ENCODE measurements at places on chromosomes 12 and 14.

DNA sequence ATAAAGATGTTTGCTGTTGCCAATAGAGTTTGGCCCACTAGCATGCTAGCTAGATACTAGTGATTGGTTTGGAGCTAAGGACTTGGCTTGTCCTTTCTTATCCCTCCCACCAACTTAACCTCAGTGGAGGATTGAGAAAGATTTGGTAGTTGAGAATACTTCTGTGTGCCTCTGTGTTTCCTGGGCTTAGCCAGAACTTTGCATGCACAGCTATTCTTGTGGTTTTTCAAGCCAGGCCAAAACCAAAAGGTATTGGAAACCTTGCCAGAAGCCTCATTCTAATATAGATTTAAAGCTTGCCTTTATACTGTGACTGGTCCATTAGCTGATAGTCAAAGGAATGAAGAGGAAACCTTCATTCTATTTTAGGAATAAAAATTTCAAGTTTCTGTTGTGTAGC is 188.5 kb downstream of the CCDC91 start:
- H3K36me3 ChIP-seq = no peaks in the 10 kb centered on the region
- no peaks in the 10 kb centered on the region for H3K27me3 ChIP-seq
- H3K27ac ChIP-seq = no peak overlapping the region

- no peaks in the 10 kb centered on the region for H3K27me3 ChIP-seq
- DNase-seq = no peak
- no peak overlapping the region for H3K4me3 ChIP-seq
- no peak overlapping the region for H3K27ac ChIP-seq
- peaks cover 16% of the 10 kb centered on the region for H3K4me1 ChIP-seq
Observed at GRCh38 chr14:55073856-55074255, 22.4 kb downstream of the MAPK1IP1L start.

DNA sequence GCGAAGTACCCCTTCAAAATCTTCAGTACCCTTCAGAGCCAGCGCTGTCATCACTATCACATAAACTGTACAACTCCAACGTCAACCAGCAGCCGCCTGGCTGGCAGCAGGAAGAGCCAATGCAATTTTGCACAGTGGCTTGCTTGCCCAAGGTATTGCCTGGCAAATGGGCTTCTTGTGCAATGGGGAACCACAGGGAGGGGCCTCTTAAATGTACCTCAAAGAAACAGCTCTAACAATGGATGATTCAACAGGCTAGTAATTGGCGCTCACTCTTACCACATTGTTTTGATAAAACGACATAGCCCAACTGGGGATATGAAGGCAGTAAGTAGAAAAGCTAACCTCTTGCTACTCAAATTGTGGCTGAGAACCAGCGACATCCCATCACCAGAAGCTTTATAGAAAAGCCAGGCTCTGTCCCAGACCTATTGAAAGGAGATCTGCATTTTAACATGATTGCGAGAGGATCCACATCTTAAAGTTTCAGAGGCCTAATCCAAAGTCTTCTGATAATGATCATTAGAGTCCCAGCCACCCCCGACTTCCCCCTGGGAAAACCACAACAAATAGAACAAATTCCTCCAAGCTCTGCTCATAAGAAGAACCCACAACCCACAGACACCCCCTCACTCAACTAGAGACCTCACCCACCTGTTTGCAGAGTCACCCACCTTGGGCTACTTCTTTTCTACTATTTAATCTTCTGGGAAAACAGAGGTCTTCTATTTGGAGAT is 125.3 kb upstream of the HIF1A start:
- DNase-seq = no peak
- no peak overlapping the region for H3K4me3 ChIP-seq
- peak overlapping the region; percentile 20 for H3K27ac ChIP-seq
- H3K4me1 ChIP-seq = peaks cover 49% of the 10 kb centered on the region
- no peaks in the 10 kb centered on the region for H3K36me3 ChIP-seq
- no peaks in the 10 kb centered on the region for H3K27me3 ChIP-seq

DNA sequence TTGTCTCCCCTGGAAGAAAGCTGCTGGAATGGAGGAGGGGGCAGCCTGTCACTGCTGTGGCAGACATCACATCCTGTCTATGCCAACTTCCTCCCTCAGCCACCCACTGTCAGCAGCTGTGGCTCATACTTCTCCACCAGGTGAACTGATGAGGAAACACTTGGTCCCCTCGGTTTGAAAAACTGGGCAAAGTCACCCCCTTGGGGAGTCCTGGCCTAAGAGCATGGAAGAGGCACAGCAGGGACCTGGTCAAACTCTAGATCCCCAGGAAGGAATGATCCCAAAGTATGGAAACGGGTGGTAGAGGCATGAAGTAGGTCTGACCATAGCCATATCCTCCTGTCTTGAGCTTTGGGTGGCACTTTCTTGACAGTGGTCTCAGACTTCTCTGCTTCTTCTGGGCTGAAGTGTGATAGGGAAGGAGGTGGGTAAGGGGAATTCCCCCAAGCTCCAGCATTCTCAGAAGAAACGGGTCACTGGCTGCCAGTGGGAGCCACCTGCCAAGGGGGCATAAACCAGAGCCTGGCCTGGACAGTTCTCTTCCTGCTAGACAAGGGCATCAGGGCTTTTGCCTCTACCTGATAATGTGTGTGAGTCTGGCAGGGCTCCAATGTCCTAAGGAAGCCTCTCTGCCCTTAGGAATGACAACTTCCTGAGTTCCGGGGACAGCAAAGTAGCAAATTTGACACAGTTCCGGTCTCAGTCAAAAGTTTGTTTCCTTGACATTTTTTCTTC is 36.0 kb downstream of the FMNL3 start:
- no peak for DNase-seq
- no peaks in the 10 kb centered on the region for H3K27me3 ChIP-seq
- H3K4me3 ChIP-seq = no peak overlapping the region
- H3K4me1 ChIP-seq = peaks cover 39% of the 10 kb centered on the region

- no peak overlapping the region for H3K27ac ChIP-seq
- H3K36me3 ChIP-seq = no peaks in the 10 kb centered on the region
- no peaks in the 10 kb centered on the region for H3K27me3 ChIP-seq
Observed at GRCh38 chr12:126390969-126391566, 1325.8 kb downstream of the AACS start.

DNA sequence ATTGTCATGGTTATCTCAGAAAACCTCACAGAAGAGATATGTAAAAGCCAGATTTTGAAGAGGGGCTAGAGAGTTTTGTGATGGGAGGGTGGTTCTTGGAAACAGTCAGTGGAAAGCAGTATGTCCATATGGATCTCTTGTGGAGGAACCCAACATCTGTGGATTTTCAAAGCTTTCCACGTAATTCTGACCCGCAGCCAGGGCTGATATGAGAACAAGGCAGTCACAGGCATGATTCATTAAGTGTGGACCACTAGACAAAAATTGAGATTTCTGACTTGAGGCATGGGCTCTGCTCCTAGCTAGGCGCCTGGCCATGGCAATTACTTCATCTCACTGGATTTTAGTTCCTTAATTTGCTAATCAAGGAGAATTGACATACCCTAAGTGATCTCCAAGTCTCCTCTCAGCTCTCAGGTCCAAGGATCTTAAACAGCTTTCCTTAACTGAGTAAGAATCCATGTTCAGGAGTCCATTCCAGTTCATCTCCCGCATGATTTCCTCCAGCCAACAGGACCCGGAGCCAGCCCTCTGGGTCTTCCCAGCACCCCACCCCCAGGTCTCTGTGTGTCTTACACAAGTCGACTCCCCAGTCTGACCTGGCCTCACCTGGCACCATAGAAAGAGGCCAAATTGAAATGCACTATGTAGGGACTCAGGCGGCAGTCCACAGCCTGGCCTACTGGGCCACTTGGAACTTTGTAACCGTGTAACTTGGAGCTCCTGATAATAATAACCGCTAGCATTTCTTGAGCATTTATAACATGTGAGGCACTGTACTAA is 176.3 kb upstream of the PARP11 start:
- H3K27me3 ChIP-seq = no peaks in the 10 kb centered on the region
- no peaks in the 10 kb centered on the region for H3K36me3 ChIP-seq
- DNase-seq = no peak
- H3K27ac ChIP-seq = no peak overlapping the region
- no peak overlapping the region for H3K4me3 ChIP-seq

GRCh38 chr12:84336231-84336630 is 576.4 kb downstream of the SLC6A15 start:
- no peak for DNase-seq
- no peak overlapping the region for H3K27ac ChIP-seq
- no peaks in the 10 kb centered on the region for H3K4me1 ChIP-seq
- H3K4me3 ChIP-seq = no peak overlapping the region

DNA sequence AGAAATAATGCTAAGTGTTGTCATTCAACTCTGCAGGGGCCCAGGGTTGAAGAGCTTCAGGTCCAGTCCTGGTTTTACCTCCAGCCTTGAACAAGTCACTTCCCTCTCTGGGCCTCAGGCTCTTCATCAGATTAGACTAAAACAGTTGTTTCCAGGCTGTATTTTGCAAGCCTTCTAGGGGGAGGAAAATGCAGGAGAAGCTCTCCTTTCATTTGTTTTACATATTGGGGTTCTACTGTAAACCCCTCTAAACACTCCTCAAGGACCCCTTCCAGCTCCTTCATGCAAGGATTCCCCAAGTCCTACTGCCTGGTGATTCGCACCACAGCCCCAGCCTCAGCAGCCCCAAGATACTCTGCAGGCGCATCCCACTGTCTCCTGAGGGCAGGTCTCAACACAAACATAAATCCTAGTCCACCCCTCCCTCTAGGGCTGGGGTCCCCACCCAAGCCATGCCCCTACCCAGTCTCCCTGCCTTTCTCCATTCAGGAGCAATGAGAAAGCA is 2.7 kb downstream of the SDR9C7 start:
- H3K36me3 ChIP-seq = no peaks in the 10 kb centered on the region
- H3K27ac ChIP-seq = no peak overlapping the region
- no peaks in the 10 kb centered on the region for H3K27me3 ChIP-seq
- DNase-seq = no peak

DNA sequence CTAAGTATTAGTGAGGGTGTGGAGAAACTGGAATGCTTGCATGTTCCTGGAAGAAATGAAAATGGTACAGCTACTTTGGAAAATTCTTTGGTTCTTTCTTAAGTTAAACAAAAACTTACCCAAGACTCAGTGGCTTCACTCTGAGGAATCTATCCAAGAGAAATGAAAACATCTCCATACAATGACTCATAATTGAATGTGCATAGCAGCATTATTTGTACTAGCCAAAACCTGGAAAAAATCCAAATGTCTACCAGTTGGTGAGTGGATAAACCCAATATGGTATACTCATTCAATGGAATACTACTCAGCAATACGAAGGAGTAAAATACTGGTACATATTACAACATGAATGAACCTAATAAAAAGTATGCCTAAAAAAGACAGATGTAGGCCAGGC is 18.0 kb upstream of the CRACR2A start:
- H3K4me1 ChIP-seq = no peaks in the 10 kb centered on the region
- H3K36me3 ChIP-seq = no peaks in the 10 kb centered on the region
- no peak overlapping the region for H3K27ac ChIP-seq
- DNase-seq = no peak
- no peak overlapping the region for H3K4me3 ChIP-seq

DNA sequence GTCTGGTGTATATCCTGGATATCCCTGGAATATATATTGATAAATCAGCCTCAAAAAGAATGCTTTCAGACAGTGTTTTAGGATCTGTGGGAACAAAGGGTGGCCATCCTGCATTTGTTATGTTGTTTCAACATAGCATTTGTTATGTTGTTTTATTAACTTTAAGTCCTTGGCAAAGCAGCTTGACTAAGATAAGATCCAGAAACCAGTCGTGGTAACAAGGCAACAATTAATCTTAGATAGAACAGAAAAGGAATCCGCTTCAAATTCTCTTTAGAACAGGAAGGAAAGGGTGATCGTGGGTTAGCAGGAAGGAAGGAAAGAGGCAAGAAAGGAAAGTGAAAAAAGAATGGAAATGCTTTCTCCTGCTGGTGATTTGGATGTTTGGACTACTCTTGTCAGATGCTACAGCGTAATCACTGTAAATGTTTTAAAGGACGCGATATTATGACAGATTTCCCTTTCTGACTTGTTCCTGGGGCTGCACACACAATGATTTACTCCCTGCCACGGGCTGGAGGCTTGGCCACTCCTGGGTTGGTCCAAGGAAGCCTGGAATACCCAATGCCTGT is 443.3 kb downstream of the DPF3 start:
- H3K36me3 ChIP-seq = no peaks in the 10 kb centered on the region
- H3K4me3 ChIP-seq = no peak overlapping the region
- H3K4me1 ChIP-seq = no peaks in the 10 kb centered on the region
- H3K27me3 ChIP-seq = no peaks in the 10 kb centered on the region

DNA sequence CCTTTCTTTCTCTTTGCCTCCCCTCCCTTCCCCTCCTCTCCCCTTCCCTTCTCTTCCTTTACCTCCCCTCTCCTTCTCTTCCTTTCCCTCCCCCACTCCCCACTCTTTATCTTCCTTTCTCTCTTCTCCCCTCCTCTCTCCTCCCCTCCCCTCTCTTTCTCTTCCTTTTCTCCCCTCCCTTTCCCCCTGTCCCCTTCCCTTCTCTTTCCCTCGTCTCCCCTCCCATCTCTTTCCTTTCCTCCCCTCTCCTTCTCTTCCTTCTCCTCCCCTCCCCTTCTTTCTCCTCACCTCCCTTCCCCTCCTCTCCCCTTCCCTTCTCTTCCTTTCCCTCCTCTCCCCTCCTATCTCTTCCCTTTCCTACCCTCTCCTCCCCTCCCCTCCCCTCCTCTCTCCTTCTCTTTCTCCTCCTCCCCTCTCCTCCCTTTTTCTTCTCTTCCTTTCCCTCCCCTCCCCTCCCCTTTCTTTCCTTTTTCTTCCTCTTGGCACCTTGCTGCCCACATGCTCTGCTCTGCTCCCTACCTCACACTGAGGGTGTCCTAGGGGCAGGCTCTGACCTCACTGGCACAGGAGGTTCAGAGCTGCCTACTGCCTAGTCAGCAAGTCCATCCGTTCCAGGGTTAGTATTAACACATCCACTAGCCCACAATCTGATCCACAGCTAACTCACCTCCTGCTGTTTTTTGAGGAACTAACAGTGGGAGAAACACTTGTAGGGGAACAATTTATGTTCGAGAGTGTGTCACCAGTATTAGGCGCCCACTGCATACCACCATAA is 101.0 kb downstream of the NUAK1 start:
- no peaks in the 10 kb centered on the region for H3K4me1 ChIP-seq
- no peak overlapping the region for H3K27ac ChIP-seq
- H3K4me3 ChIP-seq = no peak overlapping the region
- H3K27me3 ChIP-seq = no peaks in the 10 kb centered on the region

- no peaks in the 10 kb centered on the region for H3K4me1 ChIP-seq
- no peak overlapping the region for H3K4me3 ChIP-seq
- no peaks in the 10 kb centered on the region for H3K27me3 ChIP-seq
- DNase-seq = no peak
Observed at GRCh38 chr14:24072436-24072835, 1.1 kb downstream of the CPNE6 start.

DNA sequence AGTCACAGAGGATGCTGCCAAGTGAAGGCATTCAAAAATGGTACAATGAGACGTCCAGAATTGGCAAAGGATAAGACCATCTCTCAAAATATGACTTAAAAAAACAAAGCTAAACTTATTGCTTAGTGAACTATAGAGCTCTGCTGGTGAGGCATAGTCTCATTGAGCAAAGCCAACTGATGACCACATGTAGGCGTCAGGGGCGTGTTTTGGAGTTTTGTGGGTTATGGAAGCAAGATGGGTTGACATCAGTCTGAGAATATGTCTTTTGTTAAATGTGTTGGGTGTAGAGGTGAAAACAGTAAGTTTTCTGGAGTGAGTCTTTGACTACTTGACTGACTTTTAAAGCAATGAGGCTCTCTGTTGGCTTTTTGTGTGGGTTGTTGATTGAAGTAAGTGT is 47.2 kb downstream of the ATL1 start:
- H3K4me3 ChIP-seq = no peak overlapping the region
- H3K27me3 ChIP-seq = no peaks in the 10 kb centered on the region

All from thoracic aorta (tissue), 2 donors.